Fibroblast of skin of back (primary cell): ENCODE measurements at places on chromosomes 11 and 22.

- peak; percentile 91 for DNase-seq
Observed at GRCh38 chr11:925496-926301, at the start of gene AP2A2. AP2A2 (plus strand) TSS chr11:925870; CDS start chr11:926022, 152 bp downstream.

GRCh38 chr11:61773809-61774208 lies 18.6 kb downstream of the TMEM258 start:
- DNase-seq = no peak

GRCh38 chr22:26687439-26687838 lies 30.1 kb downstream of the MIAT start:
- DNase-seq = no peak

GRCh38 chr11:15770798-15771414 lies 585.4 kb downstream of the SOX6 start:
- peak; percentile 48 for DNase-seq
